AG08396 (cell line): ENCODE measurements at places on chromosomes 3 and 15.

DNA sequence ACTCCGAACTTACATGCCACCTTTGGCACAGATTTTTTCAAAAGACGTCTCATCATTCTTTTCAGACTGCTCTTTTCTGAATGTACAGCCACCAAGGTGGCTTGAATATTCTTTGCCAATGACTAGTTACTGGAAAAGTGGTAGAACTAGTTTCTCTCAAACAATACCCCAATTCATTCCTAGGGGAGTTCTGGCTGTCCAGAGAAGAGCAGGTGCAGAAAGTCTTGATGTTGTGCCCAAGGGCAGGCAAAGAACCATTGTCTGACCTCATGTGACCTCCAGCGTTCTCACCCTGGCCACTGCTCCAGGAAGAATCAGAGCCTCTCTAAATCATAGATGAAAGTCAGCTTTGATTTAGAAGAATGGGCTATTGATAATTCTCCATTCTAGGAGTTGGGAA lies 5.5 kb downstream of the LMOD3 start:
- no peak for DNase-seq

GRCh38 chr3:149374793-149375500 lies 2.5 kb downstream of the TM4SF1 start:
- DNase-seq, result no peak

GRCh38 chr15:88896333-88897033 lies 1.1 kb upstream of the HAPLN3 start:
- no peak for DNase-seq

DNA sequence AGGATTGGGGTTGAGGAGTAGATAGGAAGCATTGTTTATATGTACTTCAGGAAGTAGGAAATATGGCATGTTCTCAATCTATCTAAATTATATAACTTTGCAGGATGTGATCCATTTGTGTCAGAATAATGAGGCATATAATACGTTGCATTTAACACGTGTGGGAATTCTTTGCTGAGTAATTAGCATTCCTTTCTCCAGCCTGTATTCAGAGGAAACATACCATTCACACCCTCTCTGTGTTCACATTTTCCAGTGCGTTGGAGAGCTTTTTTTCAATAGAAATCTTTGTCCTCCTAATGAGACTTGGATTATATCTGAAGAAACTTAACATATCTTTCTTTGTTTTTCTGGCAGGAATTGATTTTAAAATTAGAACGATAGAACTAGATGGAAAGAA lies 33.0 kb upstream of the APH1B start:
- DNase-seq, result no peak

DNA sequence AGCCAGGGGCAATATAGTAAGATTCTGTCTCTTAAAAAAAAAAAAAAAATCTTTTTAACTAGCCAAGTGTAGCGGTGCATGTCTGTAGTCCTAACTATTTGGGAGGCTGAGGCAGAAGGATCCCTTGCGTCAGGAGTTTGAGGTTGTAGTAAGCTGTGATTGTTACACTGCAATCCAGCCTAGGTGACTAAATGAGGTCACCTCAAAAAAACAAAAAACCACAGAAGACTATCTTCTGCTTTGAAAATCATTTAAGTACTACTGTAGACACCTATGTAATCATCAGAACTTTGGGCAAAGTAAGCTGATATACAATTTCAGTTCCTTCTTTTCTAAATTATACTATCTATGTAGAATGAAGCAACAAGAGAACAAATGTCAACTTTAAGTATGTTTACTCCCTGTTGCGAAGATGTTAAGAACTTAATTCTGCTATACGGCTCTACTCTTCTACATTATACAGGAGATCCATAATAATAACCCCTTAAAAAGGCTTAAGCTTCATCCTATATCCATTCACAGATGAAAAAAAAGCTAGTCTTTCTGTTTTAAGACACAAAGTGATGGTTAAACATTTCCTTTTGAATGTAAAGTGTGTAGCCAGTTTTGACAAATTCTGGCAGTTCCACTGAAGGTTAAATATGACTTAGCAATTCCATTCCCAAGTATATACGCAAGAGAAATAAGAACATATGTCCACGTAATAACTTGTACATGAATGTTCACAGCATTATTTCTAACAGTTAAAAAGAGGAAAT lies 15.2 kb downstream of the DAZL start:
- DNase-seq, result no peak
